Activated CD8-positive, alpha-beta memory T cell treated with anti-CD3 and anti-CD28 coated beads for 4 hours (primary cell): ENCODE measurements at places on chromosomes 5 and 9.

GRCh38 chr5:80260461-80260860 is 4.6 kb upstream of the SERINC5 start:
- DNase-seq, result no peak

- no peak for DNase-seq
Observed at GRCh38 chr5:108670591-108671289, 77.0 kb upstream of the FER start.

DNA sequence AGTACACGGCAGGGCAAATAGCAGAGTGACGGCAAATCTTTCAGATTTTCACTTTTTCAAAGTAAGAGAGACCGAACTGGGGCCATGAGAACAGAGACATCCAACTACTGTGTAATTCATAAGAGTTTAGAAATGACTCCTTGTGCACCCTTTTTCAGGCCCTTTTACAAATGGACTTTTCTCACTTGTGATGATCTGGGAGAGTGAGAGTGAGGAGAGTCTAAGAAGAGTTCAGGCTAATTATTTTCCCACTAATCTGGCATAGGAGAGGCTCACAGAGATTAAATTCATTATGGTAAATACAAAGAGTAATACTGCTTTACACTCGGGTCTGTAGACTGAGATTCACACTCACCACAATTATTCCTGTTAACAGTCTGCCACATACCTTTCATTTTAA is 880 bp upstream of the CCNG1 start:
- DNase-seq, result no peak

- DNase-seq, result no peak
Observed at GRCh38 chr9:87127543-87127942, 180.2 kb upstream of the GAS1 start.

- DNase-seq, result no peak
Observed at GRCh38 chr9:123302348-123303214, 34.2 kb upstream of the STRBP start.

DNA sequence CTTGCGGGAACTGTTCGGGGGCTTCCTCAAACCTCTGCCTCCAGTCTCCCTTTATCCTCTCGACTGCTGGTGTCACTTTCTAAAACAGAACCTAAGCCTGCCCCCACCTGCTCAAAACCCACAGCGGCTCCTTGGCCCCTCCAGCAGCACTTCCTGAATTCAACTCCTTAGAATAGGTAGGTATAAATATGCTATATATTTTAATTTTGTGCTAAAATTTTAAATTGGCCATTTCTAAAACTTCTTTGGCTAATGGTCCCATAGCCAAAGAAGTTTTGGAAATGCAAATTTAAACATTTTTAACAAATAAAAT is 71.8 kb upstream of the TBC1D2 start:
- no peak for DNase-seq

DNA sequence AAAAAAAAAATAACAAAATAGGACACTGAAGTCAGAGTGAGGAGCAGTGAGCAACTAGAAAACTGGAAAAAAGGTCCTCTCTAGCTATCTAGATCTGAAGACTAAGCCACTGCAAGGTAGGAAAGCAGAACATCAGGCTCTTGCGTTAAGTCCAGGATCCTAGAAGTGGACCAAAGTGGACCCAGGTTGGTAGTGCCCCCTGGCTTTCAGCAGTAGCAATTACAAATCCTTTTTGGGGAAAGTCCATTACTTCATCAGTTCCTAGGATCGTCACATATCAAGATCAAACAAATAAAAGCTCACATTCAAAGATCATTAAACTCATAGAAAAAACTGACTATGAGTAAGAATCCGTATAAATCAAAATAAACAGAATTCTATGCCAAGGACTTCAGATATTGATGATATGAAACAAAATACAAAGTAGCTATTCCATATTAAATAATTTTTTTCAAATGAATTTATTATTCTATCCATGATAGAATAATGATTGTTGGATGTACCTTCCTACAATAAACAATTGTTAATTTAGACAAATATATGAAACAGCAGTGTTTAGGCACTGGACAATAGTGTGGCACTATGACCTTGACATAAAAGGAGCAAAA is 6.5 kb upstream of the RICTOR start:
- no peak for DNase-seq

GRCh38 chr5:393846-394275 is 49.1 kb upstream of the EXOC3 start:
- DNase-seq, result no peak

DNA sequence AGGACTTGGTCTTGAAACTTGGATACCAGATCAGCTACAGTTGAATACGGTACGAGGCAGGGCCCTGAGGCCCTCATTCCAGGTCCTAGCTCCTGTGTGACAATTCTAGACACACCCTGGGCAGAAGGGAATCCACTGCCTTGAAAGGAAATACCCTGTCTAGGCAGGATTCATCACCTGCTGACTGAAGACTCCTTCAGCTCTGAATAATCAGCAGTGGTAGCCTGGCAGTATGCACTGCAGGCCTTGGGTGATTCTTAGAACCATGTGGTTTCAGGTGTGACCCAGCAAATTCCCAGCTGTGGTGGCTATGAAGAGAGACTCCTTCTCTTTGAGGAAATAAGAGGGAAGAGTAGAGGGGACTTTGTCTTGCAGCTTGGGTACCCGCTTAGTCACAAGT is 17.2 kb upstream of the EFNA5 start:
- DNase-seq, result no peak

- DNase-seq, result no peak
Observed at GRCh38 chr5:151741678-151742423, 16.6 kb downstream of the ATOX1 start.

- DNase-seq, result no peak
Observed at GRCh38 chr5:178287791-178288105, 55.1 kb upstream of the PHYKPL start.

DNA sequence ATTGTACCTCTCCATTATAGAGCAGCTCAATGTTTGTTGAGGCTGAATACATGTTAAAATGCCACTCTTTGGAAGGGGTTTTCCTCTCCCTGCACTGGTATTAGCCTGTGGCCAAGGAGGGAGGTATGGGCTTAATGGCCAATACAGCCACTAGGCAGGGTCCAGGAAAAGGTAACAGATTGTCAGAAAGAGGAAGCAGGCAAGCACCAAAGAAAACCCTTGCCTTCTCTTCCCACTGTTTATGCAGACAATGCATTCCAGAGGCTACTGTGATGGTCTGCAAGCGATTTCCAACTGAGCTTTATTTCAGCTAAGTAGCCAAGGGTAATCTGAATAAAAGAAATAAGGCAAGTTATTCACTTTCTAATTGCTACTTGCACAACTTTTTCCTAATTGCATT is 95.3 kb upstream of the SLC27A6 start:
- no peak for DNase-seq

DNA sequence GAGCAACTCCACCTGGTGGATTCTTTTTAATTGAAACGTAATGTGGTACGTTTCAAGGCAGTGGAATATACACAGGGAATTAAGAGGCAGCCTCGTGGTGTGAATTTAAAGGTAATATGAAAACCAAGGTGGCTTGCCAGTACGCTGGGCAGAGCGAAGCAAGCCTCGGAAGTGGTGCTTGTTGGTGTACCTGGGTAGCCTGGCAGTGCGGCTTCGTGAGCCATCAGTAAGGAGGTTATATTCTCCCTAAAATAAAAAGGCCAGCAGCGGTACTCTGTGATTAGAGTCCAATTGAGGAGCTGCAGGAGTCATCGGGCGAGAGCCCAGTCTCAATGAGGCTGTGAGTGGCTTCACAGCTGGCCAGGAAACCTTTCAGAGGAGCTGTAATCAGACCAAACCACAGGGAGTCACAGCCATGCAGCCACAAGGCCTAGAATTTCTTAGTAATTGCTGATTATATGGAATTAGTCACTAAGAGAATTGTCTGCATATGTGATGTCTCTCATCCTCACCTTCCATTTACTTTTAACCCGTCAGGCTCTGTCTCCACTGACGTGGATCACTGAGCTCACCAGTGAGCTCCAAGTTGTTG is 57.7 kb downstream of the DCP2 start:
- no peak for DNase-seq

- no peak for DNase-seq
Observed at GRCh38 chr9:76302947-76303550, 91.2 kb downstream of the RFK start.

DNA sequence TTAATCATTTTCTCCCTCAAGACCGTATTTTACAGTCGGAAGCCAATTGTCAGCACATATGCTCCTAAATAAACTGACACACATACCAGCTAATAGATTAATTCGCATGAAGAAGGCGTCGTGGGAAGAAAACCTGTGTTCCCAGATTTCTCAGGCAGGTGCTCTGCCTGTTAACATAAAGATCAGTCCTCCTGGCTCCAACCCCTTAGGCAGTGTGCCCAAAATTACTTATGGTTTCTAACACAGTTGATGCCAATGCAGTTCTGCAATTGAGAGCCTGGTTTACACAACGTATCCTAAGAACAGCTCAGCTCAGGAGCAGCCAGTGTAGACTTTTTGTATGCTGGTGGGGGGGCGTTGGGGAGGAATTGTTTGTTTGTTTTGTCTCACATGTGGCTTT is 208.3 kb downstream of the ENC1 start:
- no peak for DNase-seq

DNA sequence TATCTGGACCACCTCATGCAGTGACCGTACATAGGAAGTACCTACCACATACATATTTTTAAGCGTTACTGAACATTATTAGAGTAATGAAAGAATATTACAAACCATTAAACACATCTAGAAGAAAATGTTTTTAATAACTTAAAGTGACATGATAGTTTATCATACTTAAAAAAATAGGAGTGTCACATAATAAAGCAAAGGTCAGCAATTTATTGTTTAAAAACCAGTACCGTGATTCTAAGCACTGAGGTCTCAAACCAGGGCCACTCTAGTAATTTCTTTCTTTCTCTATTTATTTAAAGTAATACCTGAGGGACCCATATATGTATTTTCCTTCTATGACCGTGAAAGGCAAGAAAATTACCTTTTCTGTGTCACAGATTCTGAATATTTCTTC is 216.0 kb downstream of the MLLT3 start:
- no peak for DNase-seq

GRCh38 chr9:3263698-3264097 is 262.1 kb downstream of the RFX3 start:
- DNase-seq, result no peak

DNA sequence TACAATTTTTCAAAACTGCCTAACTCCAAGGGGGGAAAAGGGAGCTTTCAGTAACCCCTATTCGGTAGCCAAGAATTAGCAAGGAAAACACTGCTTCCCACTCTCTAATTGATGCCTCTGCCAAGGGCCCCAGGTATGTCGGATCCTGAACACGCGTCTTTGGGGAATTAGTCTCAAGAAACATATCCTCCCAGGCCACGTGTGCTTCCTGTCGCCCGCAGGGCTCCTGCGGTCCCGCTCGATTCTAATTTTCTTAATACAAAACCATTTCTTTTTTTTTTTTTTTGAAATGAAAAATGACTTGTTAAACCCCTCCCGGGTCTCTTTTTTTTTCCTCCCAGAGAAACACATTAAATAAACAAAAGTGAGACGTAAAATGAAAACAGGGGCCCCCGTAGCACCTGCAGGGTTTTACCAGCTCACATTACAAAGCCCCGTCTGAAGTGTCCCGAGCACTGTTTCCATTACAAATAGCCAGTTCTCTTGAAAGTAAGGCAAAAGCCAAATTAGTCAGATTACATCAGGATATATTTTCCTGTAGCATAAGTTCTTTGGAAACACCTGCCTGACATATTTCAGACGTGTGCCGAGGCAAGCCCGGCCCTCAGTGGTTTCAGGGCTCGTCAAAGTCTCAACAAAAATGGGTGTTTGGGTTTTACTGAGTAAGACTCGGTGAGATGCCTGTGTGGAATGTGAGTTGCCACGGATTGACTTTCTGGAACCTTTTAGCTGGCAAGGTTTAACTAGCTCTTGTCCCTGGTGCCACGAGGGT is 21.5 kb downstream of the SMIM23 start:
- DNase-seq, result no peak

DNA sequence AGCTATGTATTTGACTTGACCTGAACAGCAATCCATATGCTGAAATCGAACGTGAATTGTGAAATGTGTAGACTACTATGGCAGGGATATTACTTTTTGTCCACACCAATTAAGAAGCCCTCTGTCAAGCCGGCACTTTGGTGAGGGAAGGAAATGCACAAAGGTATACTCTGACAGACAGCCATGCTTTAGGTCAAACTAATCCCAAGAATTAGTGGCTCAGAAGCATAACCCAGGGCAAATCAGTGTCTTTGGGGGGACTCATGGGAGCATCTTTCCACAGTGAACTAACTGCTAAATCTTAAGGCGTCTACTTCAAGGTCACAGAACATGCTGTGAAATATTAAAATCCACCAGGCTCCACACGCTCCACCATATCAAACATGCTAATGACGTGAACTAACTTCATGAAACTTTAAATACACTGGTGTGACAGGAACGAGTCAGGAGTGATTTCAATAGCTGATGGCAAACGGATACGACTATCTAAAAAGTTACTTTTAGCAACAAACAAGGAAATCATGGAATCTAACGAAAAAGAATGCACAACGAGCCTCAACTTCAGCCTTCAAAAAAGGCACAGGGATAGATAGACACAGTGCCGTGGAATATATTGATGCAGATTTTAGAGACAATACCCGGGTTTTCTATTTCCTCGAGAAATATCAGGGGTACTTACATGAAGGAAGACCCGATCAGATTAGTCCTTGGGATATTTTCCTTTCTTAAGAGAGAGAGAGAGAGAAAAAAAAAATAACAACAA is 527 bp downstream of the MEF2C start:
- DNase-seq, result no peak

GRCh38 chr5:151694035-151694485 is 7.3 kb upstream of the SPARC start:
- DNase-seq, result no peak

- DNase-seq, result no peak
Observed at GRCh38 chr9:125407432-125407973, 145.9 kb downstream of the GAPVD1 start.

GRCh38 chr5:138068742-138069600 is 14.9 kb upstream of the WNT8A start:
- peak; percentile 36 for DNase-seq

DNA sequence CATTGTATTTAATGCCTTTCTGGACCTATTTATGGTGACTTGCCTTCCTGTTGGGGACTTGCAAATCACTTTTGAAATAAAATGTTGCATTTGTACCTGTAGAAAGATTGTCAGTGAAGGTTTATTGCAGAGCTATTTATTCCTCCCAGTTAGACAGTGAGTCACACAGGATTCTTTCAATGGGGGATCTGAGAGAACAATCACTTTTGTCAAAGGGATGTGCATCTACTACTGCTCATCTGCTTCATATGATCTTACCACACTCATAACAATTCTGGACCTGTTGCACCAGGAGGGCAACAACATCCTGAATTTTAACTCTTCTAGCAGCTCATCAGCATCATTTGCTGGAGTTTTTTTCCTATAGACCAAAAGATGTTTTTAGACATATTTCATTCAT is 66.8 kb downstream of the FBXL7 start:
- DNase-seq, result no peak
